Breast epithelium (tissue), 4 donors: ENCODE measurements at places on chromosomes 4 and X. TPM values are rescaled to one million over a fixed set of nuclear protein-coding genes. Genes with fewer than 3 reads are reported as not detected.

GRCh38 chrX:129553619-129554288, 13.7 kb downstream of the OCRL start:
- no peak overlapping the region for H3K27ac ChIP-seq
- DNase-seq: no peak
- no peaks in the 10 kb centered on the region for H3K36me3 ChIP-seq
- H3K4me1 ChIP-seq: no peaks in the 10 kb centered on the region

- no peaks in the 10 kb centered on the region for H3K27me3 ChIP-seq
- H3K4me3 ChIP-seq: no peak overlapping the region
- peak overlapping the region; percentile 77 for H3K27ac ChIP-seq
- no peak for DNase-seq
- no peaks in the 10 kb centered on the region for H3K4me1 ChIP-seq
These were observed 350.8 kb upstream of the KLF3 start for GRCh38 chr4:38313175-38313574.

GRCh38 chrX:16739574-16739973, 20.2 kb downstream of the SYAP1 start:
- no peak overlapping the region for H3K27ac ChIP-seq
- peaks cover 12% of the 10 kb centered on the region for H3K36me3 ChIP-seq
- no peak for DNase-seq
- H3K4me3 ChIP-seq: no peak overlapping the region

DNA sequence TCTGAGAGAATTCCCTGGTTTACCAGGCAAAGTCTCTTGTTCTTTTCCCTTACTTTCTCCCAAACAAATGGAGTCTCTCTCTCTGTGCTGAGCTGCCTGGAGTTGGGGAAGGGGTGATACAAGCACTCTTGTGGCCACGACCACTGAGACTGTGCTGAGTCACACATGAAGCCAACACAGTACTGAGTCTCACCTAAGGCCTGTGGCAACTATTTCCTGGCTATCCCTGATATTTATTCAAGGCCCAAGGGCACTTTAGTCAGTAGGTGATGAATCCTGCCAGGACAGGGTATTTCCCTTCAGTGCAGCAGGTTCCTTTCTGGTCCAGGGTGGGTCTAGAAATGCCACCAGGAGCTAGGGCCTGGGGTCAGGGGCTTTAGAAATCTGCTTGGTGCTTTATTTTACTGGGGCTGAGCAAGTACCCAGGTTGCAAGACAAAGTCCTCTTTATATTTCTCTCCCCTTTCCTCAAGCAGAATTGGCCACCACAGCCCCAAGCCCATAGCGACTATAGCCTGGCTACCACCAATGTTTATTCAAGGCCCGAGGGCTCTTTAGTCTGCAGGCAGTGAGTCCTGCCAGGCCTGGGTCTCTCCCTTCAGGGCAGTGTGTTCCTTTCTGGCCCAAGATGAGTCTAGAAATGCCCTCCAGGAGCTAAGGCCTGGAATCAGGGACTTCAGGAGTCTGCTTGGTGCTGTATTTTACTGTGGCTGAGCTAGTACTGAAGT, 10.5 kb downstream of the ARL13A start:
- H3K4me3 ChIP-seq: no peak overlapping the region
- no peaks in the 10 kb centered on the region for H3K36me3 ChIP-seq
- DNase-seq: no peak
- peaks cover 6% of the 10 kb centered on the region for H3K27me3 ChIP-seq
- H3K27ac ChIP-seq: peak overlapping the region; percentile 52
- H3K4me1 ChIP-seq: no peaks in the 10 kb centered on the region

GRCh38 chr4:4758681-4759080, 100.8 kb upstream of the MSX1 start:
- no peaks in the 10 kb centered on the region for H3K36me3 ChIP-seq
- DNase-seq: no peak
- no peaks in the 10 kb centered on the region for H3K27me3 ChIP-seq
- H3K27ac ChIP-seq: no peak overlapping the region

DNA sequence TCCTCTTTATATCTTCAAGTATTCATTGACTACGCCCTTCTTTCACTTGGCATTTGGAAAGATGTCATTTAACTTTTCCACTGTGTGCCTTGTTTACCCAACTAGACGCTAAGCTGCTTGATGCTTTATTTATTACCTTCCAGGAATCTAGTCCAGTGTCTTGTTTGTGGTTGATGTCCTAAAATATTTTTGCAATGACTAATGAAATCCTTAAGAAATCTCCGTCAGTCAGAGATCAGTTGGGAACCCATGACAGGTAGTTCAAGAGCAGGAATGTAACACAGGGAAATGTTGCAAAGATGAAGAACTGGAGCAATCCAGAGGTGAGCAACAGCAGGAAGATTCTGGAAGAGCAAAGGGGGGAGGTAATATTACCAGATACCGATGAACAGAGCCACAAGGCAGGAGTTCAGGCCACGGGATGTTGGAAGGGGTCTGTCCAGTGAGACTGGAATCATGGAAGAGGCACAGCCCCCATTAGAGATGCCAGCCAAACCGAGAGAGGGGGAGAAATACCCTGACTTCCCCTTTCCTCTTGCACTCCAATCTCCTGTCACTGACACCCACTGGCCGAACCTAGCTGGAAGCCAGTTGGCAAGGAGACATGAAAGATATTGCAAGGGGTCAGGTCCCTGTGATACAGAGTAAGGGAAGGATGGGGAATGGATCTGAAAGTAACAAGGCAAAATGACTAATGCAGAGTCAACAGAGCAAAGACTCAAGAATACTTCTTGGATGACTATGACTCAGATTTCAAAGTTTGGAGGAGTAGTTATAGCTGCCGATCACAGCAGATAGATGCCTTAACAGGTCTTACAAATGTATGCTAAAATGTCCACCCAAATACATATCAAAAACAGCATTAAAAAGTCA, 62.7 kb upstream of the PHKA2 start:
- H3K27ac ChIP-seq: no peak overlapping the region
- no peaks in the 10 kb centered on the region for H3K36me3 ChIP-seq
- no peak for DNase-seq
- H3K4me1 ChIP-seq: no peaks in the 10 kb centered on the region

Gene RPS3A
- 4,710 TPM for total RNA-seq

Gene WDR17
- total RNA-seq: 4.5 TPM

Gene TCEAL6
- total RNA-seq: 2.6 TPM
